ENCODE measurements at places on chromosomes 5 and 9.

- DNase-seq, result no peak
Observed at GRCh38 chr5:133878236-133878555, 90.2 kb downstream of the C5orf15 start.

- no peak for DNase-seq
Observed at GRCh38 chr9:126228111-126228780, 98.4 kb upstream of the MVB12B start.

GRCh38 chr9:3936520-3937235 lies 363.2 kb downstream of the GLIS3 start:
- DNase-seq, result no peak

- DNase-seq, result no peak
Observed at GRCh38 chr9:74361508-74361907, 135.6 kb upstream of the RORB start.

All from GM04504 (cell line).